ENCODE measurements at places on chromosomes 7 and 10.

DNA sequence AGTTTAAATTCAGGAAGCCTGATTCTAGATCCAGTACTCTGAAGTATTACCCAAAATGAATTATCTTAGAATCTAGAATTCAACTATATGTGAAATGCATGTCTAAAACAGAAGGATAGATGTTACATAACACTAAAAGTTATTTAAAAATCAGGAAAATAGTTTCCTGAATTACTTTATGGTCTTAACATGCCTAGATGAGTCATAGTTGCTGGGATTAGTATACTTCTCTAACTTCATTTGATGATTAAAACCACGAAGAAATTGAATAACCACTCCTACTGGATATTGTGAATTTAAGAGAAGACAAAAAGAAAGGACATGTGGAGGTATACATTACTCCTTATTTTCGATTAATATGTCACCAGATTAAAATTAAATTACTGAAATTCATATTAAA, 65.5 kb downstream of the ATAD1 start:
- no peak for DNase-seq

DNA sequence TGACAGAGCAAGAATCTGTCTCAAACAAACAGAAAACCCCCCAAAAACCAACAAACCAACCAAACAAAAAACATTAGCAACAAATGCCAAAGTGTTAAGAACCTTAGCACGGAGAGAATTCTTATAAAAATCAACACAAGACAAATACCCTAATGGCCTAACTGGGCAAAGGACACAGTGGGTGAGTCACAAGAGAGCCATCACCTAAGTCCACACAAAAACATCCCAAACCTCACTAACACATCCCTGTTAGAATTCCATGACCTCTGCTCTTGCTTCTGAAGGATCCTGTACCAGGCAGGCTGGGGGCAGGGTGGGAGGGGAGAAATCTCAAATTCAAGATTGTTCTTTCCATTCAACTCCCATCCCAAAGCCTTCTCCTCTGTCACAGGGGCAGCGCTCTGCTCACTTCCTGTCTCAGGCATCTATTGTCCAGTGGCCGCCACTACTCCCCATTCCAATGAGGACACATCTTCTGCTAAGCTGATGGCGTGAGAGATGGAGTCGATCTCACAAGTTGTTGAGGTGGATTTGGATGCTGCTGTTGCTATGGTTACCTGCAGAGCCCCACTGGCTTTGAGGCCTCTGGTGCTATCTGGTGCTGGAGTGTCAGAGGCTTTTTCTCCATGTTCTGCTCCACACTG, 9.2 kb downstream of the IL15RA start:
- DNase-seq, result no peak

DNA sequence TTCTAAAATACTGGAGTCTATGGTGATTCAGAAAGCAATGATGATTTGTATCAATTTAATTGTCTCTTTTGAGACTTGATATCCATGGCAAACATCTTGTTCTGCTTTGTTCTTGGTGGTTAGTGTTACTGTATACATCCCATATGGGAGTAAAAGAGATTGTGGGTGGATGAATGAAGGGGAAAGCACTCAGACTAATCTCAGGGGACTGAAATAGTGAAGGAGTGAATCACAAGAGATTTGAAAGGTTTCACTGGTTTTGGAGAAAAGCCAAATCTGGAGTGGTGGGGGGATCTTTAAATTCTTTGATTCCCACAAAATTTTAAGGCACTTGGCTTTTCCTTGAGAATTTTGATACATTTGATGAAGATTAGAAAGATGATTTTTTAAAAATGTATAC, 369.4 kb downstream of the INHBA start:
- DNase-seq, result no peak

DNA sequence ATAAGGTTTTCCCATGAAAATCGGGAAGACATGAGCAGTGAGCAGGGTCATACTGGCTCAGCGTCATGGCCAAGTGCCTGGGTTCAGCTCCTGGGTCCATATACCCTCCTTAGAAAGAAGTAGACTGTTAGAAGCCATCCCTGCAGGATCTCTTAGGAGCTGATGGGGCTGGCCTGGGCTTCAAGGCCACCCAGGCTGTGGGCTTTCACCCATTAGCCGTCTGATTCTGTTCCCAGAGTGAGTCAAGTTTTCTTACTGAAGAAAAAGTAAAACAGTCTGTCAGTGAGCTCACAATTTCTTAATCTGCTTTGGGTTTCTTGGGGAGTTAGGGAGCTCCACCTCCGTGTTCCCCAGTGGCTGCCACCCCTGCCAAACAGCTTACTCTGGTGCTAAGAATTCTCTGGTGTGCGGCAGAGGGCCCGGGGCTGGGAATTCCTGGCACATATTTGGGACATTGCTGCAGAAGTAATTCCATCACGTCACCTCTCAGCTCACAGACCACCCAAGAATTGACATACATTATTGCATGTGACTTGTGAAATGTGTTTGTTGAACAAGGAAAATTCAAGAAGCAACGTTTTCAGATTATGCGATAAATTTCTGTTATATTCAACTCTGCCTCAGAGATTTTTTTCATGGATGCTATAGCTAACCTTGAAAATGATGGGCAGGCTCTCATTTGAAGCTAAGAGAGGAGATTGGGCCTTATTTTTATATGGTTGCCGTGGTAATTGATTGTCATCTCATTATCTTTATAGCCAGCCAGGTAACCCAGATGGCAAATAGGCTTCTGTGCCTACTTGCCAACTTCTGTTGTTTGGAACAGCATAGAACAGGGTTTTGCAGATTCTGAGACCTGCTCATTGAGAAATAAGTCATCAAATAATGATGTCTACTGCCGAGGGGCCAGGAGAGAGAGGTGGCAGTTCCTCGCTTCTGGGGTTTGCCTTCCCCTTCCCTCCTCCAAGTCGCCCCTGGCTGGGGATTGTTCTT, 166.4 kb downstream of the CHN2 start:
- DNase-seq, result no peak

DNA sequence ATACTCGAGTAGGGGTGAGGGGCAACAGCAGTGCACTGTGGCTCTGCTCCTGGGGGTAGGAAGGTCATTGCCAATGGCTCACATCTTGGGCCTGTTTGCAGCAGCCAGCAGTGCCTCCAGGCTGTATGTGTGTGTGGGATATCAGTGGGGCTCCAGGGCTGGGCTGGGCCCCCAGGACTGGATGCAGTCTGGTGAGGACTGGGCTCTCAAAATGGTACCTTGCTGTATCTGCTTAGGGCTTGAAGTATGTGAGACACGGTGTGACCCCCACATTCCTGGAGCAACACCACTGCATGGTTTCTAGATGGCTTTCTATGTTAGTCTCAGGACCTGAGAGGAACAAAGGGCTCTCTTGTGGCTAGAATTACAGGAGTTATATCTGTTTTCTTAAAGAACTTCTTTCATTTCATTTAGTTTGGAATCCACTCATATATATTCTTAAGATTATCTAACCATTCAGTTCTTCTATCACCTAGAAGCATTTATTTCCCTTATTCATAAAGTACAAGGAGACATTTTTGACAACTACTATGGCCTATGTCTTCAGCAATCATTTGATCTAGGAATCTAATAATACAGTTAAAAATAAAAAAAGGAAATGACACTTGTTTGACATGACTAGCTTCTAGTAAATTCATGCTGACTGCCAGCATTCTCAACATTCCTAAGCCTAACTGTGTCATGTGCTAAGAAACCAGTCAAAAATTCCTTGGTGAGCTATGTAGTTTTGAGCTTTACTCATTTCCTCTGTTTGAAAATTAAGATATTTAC, 443.2 kb upstream of the SEMA3A start:
- DNase-seq, result no peak

- DNase-seq, result peak; percentile 30
Measured at GRCh38 chr7:27172315-27172774, 1.8 kb downstream of the HOXA10 start.

- DNase-seq, result no peak
Measured at GRCh38 chr10:373015-373414, 237.8 kb downstream of the ZMYND11 start.

DNA sequence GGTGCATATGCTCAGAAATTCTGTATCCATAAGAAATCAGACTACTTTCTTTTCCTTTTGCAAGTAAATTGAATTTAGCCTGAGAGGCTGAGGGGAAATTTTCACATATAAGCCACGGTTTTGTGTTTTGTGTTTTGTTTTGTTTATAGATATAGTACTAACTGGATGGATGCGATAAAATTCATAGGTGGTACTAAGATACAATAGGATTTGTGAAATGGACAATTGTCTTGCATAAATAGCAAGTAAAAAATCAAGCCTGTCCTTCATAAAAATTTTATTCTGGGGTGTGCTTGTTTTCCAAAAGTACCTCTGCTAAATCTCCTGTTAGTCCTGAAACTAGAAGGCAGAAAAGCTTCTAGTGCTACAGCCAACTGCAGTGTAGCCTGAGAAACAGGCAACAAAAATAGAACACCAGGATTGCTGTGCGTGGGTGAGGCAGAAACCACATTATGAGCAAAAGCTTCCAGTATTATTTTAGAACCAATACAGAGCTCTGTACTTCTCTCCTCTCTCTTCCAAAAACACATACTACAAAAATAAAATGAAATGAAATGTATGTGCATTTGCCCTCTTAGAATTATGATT, 634 bp upstream of the HDAC9 start:
- no peak for DNase-seq

DNA sequence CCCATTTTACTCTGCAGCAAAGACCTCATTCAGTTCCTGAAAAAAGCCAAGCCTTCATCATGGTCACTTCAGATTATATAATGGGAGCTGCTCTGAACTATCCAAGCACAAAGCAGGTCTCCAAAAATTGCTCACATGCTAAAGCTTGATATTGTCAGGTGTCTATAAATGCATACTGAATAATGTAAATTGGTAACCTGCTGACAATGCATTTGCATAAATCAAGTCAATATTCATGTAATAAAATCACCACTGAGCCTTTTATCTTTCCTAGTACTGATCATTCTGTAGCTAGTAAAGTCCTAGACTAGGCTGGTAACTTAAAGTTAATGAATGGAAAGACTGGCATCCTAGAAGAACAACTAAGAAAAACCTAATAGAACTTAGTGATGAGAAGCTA, 188.3 kb downstream of the IMMP2L start:
- no peak for DNase-seq

DNA sequence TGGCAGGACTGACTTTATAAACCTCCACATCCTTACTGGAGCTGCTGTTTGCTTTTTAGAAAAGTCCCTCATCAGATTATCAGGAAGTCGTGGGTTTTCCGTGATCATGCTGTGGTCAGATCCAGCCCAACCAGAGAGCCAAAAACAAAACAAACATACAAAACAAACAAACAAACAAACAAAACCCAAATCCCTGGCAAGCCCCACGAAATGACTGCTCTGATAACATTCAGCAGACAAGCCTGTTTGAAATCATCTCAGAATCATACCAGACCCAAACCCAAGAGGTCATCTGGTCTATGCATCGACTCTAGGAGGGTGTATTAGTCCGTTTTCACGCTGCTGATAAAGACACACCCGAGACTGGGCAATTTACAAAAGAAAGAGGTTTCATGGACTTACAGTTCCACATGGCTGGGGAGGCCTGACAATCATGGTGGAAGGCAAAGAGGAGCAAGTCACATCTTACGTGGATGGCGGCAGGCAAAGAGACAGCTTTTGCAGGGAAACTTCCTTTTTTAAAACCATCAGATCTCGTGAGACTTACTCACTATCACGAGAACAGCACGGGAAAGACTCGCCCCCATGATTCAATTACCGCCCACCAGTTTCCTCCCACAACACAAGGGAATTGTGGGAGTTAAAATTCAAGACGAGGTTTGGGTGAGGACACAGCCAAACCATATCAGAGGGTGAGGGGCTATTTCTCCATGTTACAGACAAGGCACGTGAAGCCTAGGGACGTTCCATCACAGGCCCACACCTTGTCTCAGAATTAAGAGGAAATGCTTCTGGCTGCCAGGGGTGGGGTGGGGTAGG, 85.7 kb downstream of the PARP12 start:
- no peak for DNase-seq

DNA sequence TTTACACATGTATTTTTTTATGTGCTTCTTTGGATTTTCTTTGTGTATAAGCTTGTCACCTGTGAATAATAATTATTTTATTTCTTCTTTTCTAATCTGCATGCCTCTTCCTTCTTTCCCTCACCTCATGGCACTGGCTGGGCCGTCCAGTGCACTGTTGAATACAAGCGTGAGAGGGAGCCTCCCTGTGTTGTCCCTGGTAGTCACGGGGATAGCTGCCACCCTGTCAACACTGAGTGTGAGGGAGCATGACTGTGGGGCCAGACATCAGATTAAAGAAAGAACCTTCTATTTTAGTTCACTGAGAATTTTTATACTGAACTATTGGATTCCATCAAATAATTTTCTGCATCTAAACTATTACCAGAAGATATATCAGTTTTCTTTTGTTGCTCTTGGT, 187.9 kb downstream of the CDC14C start:
- DNase-seq, result no peak

GRCh38 chr7:88268858-88269257, 37.8 kb downstream of the STEAP4 start:
- no peak for DNase-seq

- DNase-seq, result peak; percentile 37
Measured at GRCh38 chr7:129990403-129991192, 37.8 kb upstream of the UBE2H start.

DNA sequence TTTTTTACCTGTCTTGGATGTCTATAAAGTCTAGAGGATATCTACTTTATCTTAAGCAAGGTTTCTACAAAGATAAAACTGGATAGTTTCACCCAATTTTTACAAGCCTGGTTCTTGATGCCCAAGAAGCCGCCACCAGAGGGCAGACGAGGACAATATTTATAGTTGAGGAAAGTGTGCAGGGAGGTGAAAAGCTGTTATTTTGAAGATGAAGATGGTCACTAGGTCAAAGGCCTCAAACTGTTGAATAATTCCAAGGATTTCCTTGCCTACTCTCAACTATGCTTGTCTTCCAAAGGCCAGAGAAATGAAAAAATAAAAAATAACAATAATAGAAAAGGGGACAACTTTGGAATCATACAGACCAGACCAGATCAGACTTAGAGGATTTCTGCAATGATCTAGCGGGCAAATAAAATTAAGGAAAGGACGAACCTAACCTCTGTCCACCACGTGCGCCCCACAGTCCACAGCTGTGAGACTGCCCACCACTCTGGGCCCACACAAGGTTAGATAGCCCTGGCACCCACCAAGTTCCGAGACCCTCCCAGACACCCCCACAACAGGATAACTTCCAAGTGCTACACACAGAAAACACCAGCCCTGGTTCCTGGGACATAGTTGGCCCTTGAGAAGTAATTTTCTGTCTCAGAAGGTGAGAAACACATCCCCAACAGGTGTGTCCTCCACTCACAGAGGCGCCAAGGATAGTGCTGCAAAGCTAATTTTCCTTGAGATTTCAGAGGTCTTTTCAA, 2.8 kb downstream of the PKD1L1 start:
- DNase-seq, result no peak

GRCh38 chr7:35839860-35840854, 39.3 kb downstream of the SEPTIN7 start:
- DNase-seq, result no peak

GRCh38 chr10:514137-514671, 175.3 kb downstream of the DIP2C start:
- no peak for DNase-seq

- no peak for DNase-seq
Measured at GRCh38 chr10:70358446-70358845, 24.0 kb downstream of the LRRC20 start.

- no peak for DNase-seq
Measured at GRCh38 chr10:69709366-69709941, 79.4 kb downstream of the FAM241B start.

All from H9 (cell line).